ENCODE measurements at places on chromosomes 5 and 9.

DNA sequence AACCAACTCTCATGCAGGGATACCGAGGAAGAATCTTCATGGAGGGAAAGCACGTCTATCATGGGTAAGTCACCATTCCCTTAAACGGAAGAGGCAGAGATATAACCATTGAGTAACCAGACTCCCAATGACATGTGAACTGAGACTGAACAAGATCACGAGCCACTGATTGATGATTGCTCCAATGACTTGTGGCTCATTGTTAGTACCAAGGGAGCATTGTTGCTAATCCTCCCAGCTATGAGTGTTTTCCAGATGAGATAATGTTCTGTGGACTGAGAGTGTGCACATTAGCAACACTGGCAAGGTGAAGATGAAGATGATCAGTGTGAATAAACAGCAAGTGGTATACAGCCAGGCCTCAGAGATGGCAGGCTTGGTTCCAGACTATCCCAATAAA, 219.2 kb upstream of the MAP3K1 start:
- no peak for DNase-seq

- DNase-seq = no peak
Measured at GRCh38 chr9:88972401-88972800, 18.9 kb upstream of the S1PR3 start.

- no peak for DNase-seq
Measured at GRCh38 chr5:138552657-138553056, 9.6 kb upstream of the ETF1 start.

DNA sequence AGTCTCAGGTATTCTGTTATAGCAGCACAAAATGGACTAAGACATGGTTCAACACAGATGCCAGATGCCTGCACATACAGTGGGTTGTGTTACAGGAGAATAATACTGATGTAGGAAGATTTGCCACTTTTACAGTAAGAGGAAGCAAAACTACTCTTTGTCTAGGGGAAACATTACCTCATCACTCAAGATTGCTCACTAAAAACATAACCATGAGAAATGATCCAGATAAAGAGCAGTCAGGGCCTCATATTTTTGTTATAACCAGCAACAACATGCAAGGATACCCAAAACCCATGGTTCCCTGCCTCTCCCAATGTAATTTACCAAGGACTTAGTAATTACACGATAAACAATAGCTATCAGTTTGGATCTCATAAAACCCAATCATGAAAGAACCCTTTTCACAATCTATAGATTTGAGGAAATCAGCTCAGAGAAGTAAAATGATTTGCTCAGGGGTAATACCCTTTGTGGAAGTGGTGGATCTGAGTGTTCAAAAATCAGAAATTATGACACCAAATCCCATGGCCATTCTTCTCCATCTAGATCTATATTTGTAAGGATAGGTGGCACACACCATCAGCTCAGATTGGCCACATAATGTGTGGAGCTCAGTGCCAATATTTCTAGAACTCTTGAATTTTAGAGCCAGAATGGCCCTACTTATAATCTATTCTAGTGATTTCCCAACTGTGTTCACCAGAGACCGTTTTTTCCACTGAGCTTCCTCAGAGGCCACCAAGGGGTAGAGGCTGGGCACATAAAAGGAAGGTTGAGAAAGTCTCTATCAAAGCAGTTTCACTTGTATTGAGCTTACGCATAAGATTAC, 27.8 kb downstream of the DPYSL3 start:
- DNase-seq = no peak

DNA sequence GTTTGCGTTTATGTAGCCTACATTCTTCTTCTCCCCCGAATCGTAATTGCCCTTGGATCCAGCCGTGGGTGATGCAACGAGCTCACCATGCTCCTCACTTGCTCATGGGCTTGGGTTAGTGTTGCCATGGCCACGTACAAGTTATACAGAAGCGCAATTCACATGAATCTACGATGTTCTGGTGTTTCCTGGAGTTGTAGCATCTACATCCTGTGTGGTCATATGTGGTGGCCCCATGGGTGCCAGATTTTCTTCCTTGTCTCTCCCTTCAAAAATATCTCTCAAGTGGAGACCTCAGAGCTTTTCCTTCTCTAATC, 115.3 kb downstream of the TLE4 start:
- peak; percentile 7 for DNase-seq

DNA sequence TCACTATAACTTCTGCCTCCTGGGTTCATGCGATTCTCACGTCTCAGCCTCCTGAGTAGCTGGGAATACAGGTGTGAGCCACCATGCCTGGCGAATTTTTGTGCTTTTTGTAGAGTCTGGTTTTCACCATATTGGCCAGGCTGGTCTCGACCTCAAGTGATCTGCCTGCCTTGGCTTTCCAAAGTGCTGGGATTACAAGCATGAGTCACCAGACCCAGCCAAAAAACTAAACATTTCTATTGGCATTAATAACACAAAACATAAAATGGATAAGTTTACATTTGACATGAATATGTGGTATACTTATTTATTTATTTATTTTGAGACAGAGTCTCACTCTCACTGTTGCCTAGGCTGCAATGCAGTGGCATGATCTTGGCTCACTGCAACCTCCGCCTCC, 13.6 kb upstream of the REEP5 start:
- DNase-seq = no peak

All from activated gamma-delta T cell treated with anti-CD3 and anti-CD28 coated beads, Interleukin-2, amount 50 U/mL, for 16 hours (primary cell).